ENCODE measurements at places on chromosomes 3 and 15.
A peak's percentile ranks its signal among the peaks of the same experiment; 100 is the strongest.

DNA sequence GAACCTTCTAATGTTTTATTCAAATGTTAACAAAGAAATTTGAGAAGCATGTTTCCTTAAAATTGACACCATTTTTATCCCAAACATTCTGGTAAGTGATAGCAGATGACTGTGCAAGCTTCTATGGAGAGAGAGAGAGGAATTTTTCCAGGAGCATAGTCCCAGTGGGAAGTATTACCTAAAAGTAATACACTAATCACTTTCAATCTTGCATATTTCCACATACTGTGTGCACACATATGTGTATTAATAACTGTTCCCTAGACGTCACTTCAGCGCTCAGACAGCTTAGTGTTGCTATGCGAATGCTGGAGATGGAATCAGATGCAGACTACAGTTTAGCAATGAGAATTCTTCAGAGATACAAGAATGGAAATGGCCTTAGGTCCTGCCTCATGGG, 424.3 kb upstream of the TPRG1 start:
- no peak for DNase-seq

DNA sequence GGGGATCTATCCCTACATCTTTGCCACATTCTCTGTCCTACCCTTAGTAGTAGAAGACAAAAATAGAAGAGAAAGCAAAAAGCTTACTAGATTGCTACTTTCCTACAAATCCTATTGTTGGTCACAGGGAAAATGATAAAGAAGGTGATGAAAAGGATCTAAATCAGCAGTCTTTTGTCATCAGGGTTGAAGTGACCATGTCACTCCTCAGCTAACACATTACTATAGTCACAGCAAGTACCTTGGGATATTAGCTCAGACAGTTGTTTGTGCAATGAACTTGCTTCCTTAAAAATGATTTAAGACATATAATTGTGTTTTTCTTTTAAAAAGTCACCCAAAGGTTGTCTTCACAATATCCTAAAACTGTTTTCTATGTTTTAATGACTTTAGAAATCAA, 6.3 kb downstream of the ST3GAL6 start:
- DNase-seq = no peak

DNA sequence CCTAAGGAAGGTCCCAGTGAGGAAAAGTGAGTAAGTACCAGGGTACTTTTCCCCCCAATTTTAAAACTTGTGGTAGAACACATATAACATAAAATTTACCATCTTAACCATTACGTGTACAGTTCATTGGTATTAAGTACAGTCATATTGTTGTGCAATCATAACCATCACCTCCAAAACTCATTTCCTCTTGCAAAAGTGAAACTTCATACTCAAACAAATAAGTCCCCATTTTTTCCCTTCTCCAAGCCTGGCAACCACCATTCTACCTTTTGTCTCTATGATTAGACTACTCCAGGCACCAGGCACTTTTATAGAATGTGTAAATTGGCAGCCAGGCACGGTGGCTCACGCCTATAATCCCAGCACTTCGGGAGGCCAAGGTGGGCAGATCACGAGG, 12.2 kb downstream of the PRC1 start:
- DNase-seq = peak; percentile 50

DNA sequence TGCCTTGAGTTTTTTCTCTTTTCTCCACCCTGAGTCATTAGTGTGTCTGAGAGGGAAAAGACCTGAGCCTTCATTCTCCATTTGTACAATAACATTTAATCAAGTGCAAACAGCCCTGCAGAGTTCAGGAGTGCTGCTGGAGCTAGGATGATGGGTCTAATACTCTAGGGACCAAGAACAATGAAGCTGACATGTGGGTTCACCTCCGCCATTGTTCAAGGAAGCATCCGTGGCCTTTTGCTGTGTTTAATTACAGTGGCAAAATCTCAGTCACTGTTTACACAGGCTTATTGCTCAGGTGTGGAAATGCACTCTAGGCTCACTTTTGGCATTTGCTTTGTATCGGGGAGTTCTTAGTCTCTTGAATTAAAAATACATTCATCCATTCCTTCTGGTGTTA, 259.6 kb downstream of the LRTM1 start:
- DNase-seq = no peak

DNA sequence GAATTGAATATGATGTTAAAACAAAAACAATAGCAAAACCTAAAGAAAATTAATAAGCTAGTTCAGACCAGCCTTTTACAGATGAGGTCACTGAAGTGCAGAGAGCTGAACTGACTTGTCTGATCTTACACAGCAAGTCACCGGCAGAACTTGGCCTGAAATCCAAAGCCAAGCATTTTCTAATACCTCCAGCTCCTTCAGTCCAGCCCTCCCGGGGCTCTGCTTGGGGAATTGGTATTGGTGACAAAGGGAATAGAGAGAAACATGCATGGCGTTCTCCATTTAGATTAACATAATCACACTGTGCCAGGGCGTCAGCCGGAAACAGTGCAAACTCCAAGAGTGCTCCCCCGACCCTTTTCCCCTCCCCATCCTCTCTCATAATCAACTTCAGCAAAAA, 14.1 kb upstream of the ZSCAN2 start:
- no peak for DNase-seq

GRCh38 chr3:162390891-162391290, 894.3 kb downstream of the OTOL1 start:
- DNase-seq = peak; percentile 90

- DNase-seq = no peak
Measured at GRCh38 chr3:7489417-7489816, 628.5 kb downstream of the GRM7 start.

DNA sequence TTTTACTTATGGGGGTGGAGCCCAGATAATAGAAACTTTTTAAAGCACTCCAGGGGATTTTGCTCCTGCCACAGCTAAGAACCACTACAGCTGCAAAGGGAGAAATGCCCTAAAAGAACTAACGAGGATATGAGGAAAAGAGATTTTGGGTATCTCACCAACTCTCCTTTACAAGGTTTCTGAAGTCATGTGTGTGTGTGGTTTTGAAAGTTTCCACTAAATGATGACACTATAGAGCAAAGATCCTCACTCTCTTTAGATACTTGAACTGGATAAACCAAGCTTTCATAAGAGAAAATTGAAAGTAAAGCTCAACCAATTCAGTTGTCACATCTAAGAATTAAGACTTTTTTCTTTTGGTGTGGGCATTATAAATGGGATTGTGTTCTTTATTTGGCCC, 455.3 kb upstream of the ALCAM start:
- no peak for DNase-seq

DNA sequence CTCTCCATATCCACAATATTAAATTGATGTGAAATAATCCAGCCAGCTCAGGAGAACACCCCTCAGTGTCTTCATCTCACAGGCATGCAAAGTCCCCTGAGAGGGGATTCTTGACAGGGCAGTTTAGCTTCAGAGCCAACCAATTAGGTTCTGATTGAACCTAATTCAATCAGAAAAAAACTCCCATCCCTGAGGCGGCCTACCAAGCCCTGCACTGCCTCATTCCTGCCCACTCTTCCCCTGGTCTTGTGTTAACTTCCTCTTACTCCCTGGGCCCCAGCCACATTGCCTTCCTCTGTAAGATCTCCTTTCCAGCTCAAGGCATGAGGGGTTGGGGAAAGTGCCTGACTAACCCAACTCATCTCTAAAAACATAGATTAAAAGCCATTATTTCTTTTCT, 46.1 kb downstream of the FRMD4B start:
- DNase-seq = no peak

Data from cardiac fibroblast (primary cell).